ENCODE measurements at places on chromosomes 5 and 9.

- DNase-seq, result no peak
Measured at GRCh38 chr5:3656803-3657202, 61.2 kb downstream of the IRX1 start.

GRCh38 chr5:123875561-123876275, 363.7 kb downstream of the CSNK1G3 start:
- DNase-seq, result no peak

GRCh38 chr5:179165421-179166170, 105.4 kb downstream of the ZNF354C start:
- DNase-seq, result no peak

DNA sequence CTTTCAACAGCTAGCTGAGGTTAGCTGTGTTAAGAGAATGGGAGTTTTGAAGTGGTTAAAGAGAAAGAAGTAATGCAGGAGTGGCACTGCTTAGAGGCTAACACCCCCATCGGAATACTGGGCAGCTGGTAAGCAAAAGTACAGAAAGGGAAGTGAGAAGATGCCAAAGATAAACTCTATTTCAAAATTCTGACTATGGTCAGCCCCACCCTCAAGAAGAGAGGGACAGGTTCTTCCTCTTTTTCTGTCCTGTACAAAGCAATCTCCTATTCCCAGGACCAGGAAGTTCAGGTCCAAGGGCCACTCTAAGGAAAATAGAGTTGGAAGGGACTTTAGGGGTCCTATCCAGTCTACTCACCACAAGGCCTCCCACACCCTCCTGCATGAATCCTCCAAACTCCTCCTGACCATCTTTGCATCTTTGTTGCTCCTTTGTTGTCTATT, 45.9 kb upstream of the JAK2 start:
- DNase-seq, result no peak

DNA sequence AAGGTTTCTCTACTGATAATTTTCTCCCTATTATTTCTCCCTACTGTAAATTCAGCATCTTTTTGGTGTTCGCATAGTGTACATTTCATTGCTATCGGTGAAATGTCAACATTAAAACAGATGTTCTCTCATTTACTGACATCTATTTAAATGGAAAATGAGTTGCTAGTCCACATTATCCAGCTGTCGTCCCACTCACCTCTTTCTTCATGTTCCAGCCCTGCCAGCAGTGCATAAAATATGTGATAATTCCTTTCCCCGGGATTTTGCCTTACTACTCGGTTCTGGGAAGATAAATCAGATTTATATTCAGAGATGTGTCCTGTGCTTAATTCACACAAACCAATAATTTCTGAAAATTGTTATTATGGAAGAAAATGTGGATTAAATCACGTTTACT, 155.8 kb downstream of the MYO10 start:
- no peak for DNase-seq

- DNase-seq, result no peak
Measured at GRCh38 chr9:130305381-130305780, 39.8 kb downstream of the HMCN2 start.

DNA sequence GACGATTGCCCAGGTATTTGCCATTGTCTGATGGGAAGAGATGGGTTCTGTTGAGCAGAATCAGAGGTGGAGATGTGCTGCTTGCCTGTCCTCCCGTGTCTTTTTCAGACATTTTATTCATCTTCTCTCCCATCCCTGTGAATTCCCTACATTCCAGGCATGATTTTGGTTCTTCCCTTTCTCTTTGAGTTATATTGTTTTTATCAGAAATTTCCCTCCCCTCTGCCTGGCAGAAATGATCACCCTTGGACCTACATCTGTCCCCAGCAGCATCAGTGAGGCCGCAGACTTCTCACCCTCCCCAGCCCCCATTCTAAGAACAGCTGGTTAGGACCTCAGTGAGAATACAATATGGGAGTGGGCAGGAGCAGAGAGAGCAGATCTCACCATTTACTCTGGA, 640.2 kb downstream of the CCDC171 start:
- DNase-seq, result no peak

GRCh38 chr5:172415362-172416275, 38.7 kb downstream of the SH3PXD2B start:
- DNase-seq, result no peak

- peak; percentile 9 for DNase-seq
Measured at GRCh38 chr9:121023064-121023463, 27.0 kb downstream of the C5 start.

DNA sequence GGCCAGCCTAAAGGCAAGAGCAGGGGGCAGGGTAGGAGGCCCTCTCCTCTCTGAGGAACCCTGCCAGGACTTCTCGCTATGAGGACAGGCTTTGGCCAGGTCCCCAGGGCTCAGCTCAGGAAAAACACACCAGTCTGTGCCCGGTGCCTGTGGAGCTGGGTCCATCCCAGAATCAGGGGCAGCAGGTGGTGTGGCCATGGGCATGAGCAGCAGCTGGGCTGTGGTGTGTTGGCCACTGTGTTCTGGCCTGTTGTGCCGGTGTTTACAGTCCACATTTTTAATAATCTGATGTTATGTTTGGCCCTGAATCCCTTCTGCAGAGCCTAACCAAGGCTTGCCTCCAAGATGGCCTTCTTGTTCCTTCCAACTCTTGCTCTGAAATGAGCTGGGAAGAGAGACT, 77.0 kb downstream of the FGF18 start:
- DNase-seq, result no peak

- DNase-seq, result no peak
Measured at GRCh38 chr5:16564248-16564867, 52.4 kb downstream of the RETREG1 start.

Data from fibroblast of lung (primary cell).